ENCODE measurements at places on chromosomes 1 and 21.

GRCh38 chr1:15577691-15578090, 7.2 kb downstream of the AGMAT start:
- no peak for DNase-seq

- DNase-seq: no peak
Observed at GRCh38 chr1:181075766-181076350, 12.6 kb upstream of the IER5 start.

GRCh38 chr21:41582866-41583265, 74.9 kb upstream of the TMPRSS2 start:
- DNase-seq: no peak

DNA sequence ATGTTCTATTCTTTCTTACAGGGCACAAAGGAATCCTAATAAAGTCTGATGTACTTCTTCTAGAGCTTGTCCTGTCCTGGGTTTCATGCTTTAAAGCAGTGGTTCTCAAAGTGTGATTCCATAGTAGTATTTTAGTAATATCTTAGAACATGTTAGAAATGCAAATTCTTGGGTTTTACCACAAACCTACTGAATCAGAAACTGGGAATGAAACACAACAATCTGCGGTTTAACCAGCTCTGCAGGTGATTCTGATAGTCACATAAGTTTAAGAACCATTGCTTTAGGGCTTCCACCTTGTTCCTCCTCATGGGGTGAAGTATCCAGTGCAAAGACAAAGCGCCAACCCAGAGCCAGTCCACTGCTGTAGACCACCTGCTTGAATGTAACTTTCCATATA, 41.1 kb downstream of the NGF start:
- no peak for DNase-seq

DNA sequence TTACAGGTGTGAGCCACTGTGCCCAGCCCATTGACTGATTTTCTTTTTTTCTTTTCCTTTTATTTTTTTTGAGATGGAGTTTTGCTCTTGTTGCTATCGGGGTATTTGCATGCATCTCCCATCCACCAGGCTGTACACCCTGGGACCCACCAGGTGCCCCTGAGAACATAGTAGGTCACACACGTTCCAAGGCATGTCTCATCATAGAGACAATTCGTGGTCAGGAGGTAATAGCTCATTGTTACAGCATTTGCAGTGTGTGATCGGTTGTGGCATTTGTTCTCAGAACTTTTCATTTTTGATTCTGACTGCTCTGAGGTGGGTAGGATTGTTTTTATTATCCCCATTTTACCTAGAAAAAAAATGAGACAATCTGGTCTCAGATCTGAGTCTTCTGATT, 29.6 kb downstream of the BCL9 start:
- no peak for DNase-seq

DNA sequence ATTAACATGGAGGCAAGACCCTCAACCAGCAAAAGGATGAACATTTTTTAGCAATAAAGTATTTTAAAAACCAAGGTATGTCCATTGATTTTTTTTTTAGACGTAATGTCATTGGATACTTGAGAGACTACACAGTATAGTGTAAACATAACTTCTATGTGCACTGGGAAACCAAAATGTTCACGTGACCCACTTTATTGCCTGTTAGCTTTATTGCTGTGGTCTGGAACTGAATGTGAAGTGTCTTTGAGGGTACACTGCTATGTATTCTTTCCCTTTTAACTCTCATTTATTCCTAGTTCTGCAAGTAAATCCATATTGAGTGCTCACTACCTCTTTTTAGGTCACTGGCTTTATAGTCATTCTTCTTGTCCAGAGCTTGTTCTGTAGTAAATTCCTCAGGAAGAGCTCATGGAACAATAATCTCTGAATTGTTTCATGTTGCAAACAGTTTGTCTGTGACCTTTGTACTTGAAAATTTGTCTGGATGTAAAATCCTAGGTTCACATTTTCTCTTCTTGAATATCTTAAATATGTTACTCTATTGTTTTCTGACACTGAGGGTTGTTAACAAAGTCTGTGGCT, 20.6 kb downstream of the ABCD3 start:
- DNase-seq: no peak

- no peak for DNase-seq
Observed at GRCh38 chr1:174550296-174550695, 102.5 kb downstream of the GPR52 start.

GRCh38 chr1:162135271-162135775, 65.8 kb downstream of the NOS1AP start:
- DNase-seq: no peak

GRCh38 chr1:8213136-8213535, 104.8 kb upstream of the SLC45A1 start:
- DNase-seq: no peak

DNA sequence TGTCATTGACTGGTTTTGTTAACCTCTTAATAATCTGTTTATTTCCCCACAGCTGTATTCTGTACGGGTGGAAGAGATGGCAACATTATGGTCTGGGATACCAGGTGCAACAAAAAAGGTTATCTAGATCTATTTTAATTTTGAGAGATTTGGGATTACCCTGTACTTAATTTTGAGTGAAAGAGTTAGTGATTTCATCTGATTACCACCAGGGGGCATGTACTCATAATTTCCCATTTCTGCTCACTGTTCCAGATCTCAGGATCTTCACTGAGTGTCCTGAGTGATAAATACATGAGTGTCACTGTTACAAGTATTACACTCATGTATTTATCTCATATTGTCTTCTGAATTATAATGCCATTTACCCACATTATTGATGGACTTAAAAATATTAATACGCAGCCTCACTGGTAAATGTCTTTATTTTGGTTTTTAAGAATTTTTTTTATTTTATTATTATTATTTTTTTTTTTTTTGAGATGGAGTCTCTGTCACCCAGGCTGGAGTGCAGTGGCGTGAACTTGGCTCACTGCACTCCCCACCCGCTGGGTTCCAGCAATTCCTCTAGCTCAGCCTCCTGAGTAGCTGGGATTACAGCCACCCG, 27.4 kb downstream of the DTL start:
- peak; percentile 56 for DNase-seq

- no peak for DNase-seq
Observed at GRCh38 chr1:166933633-166934032, 41.7 kb downstream of the ILDR2 start.

DNA sequence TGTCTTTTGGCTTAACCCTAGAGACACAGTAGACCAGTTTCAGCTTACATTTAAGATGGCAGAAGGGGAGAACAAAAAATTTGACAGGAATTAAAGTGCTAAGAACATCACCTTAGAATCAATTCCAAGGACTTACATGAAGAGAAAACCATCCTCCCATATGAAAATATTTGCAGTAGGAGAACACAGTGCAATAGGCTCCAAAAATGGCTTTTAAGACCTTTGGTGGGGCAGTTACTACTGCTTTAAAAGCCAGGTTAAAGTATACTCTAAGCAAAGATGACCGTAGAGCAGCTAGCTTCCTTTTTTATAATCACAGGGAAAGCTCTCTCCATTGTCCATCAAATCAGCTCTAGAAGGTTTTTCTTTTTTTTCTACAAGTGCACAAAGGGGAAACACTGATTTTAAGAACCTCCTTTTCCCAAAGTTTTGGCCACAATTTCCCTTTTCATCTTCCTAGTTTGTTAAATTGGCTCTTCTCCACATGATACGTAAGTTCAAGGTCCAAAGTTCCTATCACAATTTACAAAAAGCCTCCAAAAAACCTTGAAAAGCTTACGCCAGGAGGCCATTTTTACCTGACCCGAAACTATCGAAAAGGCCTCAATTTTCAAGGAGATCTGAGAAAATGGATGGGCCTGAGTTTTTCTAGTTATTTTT, 3.3 kb downstream of the TXNIP start:
- no peak for DNase-seq

- DNase-seq: no peak
Observed at GRCh38 chr1:21537932-21538630, 28.9 kb downstream of the ALPL start.

GRCh38 chr1:151547119-151547899, 7.2 kb downstream of the TUFT1 start:
- DNase-seq: no peak

DNA sequence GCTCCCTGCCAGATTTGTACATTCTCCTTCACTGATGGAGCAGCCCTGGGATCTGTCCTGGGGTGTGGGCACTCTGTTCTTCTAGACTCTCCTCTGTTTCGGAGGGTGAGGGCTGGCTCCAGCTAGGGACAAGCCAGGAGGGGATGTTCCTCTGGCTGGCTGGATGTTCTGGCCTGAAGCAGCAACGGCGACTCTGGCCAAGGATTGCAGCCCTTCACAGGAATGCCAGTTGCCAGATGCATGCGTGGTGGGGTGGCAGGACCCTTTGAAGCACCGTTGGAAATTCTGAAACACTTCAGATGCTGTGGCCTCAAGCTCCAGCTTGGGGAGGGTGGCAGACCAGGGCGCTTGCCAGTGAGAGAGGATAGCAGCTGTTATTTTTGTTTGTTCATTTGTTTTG, 210.9 kb downstream of the TRABD2B start:
- DNase-seq: no peak

- DNase-seq: no peak
Observed at GRCh38 chr1:23793861-23794731, 3.2 kb downstream of the LYPLA2 start.

- DNase-seq: no peak
Observed at GRCh38 chr1:55463814-55464475, 248.8 kb upstream of the USP24 start.

All from B cell (primary cell).